Skin of body (tissue), 3 donors: ENCODE measurements at places on chromosomes 7 and 10.

DNA sequence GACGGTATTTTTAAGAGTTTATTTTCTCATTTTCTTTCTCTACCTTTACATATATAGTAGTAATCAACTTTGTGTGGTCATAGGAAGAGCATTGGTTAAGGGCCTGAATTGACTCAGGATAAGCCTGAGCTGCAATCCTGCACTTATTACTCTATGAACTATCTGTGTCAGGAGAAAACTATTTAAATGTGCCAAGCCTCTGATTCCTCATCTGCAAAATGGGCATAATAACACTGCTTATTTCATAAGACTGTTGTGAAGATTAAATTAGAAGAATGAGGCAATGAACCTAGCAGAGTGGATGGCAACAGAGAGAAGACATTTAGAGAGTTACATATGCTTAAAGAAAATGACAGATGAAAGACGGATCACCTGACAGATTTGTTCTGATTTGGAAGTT lies 175.5 kb downstream of the RELN start:
- no peak for DNase-seq

- no peak for DNase-seq
These were observed 141.4 kb upstream of the BET1 start for GRCh38 chr7:94145602-94146001.

- no peak for DNase-seq
These were observed 103.4 kb upstream of the SEMA3D start for GRCh38 chr7:85290269-85290668.

DNA sequence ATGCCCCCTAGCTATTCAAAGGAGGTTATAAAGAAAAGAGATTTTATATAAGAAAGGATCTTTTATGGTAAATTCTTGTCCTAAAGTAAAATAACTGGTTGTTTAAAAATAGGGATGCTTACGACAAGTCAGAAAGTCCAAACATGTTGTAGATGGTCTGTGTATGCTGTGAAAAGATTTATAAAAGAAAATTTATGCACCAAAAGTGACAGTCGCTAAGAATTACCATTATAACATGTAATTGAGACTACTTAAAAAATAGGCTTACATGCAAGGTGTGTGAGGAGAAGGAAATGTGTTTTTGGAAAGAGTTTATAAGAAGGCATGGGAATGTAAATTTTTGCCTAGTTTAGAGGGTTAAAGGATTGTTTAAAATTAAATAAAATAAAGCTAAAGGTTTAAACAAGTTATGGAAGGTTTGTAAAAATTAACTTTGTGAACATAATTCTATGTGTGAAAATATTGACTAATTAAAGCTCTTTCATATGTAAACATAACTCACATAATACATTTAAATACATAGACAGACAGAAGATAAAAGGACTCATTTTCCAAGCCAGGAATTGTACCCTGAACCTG lies 118.5 kb downstream of the LYZL1 start:
- DNase-seq: no peak
